ENCODE measurements at places on chromosomes 1 and 21. TPM values are rescaled to one million over a fixed set of nuclear protein-coding genes. Genes with fewer than 3 reads are reported as not detected.

Gene MAP1LC3C
- 1.2 TPM for total RNA-seq

Gene DNAH14
- total RNA-seq: 5.6 TPM

GRCh38 chr1:76279101-76279748 lies 204.7 kb downstream of the ST6GALNAC3 start:
- DNase-seq: no peak

- DNase-seq: no peak
Measured at GRCh38 chr1:236451796-236452373, 57.8 kb downstream of the EDARADD start.

DNA sequence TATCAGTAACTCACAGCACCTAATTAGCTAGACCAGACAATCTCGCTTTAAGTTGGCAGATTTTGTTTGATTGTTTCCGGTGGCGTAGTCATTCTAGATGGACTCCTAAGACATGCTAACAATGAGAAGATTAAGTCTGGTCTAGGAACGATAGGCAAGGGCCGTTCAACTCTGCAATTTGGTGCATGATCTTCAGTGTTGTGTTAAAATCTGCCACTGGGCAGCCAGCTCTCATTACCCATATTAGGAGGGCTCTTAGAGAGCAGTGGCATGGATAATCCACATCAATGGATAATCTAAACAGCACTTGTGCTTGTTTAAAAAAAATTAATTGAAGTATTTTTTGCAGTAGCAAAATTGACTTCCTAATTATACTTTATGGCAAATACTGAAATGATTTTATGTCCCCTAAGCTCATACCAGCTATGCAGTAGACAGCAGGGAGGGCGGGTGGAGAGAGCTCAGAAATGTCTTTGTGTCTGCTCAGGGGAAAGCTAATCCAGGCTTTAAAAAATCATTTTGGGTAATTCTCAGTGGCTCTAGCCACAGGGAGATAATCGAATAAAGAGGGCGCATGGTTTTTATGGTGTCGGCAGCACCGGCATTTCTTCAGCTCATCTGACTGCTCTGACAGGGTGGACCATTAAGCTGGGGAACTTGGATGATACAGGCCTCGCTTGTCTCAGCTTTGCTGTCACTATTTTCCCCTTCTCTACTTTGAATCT lies 48.5 kb upstream of the IKBKE start:
- no peak for DNase-seq

DNA sequence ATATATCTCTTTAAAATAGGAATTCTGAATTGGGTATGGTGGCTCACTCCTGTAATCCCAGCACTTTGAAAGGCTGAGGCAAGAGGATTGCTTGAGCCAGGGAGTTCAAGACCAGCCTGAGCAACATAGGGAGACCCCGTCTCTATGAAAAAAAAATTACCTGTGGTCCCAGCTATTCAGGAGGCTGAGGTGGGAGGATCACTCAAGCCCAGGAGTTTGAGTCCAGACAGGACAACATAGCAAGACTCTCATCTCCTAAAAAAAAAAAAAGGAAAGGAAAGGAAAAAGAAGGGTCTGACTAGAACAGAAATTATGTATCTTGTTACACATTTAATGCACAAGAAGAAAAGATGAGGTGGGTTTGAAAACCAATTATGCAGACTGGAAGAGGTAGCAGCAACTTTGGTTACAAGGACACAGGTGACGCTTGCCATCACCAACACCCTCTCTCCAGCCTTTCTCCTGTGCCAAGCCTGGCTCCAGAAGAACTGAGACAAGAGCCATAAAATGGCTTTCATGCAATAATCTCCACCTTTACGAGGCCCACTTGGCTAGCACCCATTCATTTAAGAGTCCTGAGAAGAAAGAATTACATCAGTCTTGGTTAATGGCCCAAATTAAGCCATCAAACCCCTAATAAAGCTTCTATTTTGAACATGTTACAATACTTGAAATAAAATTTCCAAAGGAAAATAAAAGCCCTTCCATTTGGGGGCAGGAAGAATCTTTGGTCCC lies 4.8 kb upstream of the SELENBP1 start:
- DNase-seq: no peak

DNA sequence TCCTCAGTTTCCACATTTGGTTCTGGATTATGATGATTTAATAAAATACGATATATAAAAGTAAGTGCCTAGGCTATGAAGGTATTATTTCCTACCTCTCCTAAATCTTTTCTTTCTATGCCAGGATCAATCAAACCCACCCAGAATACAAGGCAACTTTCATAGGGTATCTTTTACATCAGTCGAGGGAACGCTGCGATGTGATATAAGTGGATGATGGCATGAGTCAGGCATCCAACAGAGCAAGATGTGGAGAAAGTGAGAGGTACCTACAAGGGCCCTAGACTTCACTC lies 781 bp downstream of the TTLL7 start:
- DNase-seq: no peak

DNA sequence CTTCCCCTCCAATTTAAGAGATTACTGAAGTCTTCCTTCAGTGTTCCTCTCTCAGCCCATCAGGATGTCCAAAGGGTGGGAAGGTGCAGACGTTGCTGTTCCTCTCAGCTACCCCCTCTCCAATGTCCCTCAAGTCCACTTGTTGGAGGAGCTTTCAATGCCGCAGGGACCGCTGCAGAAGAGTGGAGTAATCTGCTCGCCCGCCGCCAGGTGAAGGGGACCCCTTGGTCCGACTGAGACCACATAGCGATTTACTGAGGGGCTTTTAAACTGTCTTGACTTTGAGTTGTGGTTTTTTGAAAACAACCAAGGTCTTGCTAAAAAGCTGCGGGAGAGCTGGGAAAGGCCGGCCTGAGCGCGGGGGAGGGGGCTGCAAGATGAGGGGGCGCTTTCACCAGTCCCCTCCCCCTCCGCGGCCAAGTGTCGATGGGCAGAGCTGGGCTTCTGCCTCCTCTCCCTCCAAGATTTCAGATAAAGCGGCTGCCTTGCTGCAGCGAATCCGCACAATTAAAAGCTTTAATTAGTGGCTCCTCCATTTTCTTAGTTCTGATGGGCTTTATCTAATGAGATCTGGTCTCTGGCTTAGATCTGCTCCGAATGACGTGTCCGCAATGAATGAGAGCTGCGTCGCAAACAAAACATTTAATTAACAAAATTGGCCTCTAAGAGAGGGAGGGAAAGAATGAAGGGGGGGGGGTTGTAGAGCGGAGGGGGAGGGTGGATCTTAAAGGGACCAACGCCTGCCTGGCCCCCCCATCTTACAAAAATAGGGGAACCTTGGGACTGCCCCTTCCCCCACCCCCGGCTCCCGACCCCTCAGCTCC lies 5.9 kb downstream of the LMO4 start:
- DNase-seq: no peak

- no peak for DNase-seq
Measured at GRCh38 chr1:192159014-192159413, 752 bp downstream of the RGS18 start.

DNA sequence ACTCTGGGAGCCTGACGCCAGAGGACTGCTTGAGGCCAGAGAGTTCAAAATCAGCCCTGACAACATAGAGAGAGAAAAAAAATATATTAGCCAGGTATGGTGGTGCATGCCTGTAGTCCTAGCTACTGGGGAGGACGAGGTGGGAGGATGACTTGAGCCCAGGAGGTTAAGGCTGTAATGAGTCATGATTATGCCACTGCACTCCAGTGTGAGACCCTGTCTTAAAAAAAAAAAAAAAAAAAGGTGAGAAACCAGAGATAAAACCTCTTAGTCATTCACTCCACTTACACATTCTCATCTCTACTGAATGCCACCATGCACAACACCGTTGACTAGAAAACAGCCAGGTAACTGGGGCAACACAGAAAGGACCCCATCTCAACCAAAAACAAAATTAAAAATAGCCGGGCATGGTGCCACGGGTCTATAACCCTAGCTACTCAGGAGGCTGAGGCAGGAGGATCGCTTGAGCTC lies 178.1 kb downstream of the SLC45A1 start:
- no peak for DNase-seq

DNA sequence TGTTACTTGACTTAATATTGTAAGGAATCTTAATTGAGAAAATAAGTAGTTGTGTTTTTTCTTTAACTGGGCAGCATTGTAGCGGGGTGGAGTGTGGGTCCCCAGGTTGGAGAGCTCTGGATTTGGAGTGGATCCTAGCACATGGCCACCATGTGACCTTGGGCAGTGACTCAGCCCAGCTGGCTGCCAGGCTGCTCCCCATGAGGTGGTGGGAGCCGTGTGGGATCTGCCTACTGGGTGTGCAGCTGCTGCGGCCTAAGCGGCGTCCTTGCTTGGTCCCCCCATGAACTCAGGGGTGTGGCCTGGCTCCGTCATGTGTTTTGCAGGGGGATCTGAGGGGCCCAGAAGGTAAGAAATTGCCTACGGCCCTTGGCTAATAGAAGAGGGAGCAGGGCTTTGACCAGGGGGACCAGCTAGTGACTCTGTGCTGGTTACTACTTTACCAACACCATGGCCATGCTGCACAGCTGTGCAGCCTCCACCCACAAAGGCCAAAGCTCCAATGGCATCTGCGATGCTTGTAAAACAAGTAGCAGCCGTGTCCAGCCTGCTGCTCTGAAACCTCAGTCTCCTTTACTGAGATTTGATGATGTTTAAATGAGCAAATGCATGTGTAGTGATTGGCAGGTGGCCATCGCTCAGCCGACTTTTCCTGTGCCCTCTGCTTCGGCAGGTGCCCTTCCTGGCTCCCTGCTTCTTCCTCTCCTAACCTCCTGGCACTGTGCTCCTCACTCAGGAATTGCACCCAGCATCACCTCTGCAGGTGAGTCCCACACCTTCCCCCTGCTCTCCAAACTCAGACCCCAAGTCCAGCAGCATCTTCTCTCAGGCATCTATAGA lies 68.3 kb downstream of the ADARB1 start:
- DNase-seq: no peak

DNA sequence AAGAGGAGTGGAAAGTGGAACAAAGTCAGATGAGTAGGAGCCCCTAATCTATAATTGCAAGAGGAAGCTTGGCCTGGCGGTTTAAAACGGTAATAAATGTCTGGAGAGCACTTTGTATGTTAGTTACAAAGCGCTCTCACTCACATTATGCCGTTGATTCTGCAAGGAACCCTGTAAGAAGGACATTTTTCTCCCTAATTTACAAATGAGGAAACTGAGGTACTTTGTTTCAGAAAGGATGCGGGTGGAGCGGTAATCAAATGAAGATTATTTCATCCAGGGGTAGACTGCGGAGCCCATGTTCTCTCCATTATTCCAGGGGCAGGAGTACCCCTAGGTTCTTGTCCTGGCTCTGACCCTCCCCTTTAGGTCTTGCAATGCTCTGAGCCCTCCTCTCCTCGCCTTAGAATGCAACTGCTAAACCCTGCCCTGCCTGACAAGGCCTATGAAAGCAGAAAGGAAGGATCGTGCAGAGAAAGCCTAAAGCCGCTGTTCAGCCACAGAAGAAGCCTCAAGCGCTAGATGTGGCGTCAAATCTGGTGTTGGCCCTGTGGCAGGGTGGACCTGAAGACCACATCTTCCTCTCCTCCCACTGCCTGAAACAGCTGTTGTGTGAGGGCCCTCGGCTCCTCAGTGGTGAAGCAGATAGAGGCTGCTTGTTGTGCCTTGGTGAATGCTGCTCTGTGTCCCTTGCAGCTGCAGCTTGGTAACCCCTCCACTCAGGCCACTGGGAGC lies 588 bp upstream of the PACC1 start:
- no peak for DNase-seq

GRCh38 chr21:15206514-15206913 lies 141.7 kb upstream of the NRIP1 start:
- DNase-seq: no peak

- DNase-seq: no peak
Measured at GRCh38 chr1:84892705-84893618, at the start of gene LPAR3. Gene LPAR3, minus strand, starts transcription at chr1:84893206. Its CDS starts 27,086 bp downstream, at chr1:84866120.

DNA sequence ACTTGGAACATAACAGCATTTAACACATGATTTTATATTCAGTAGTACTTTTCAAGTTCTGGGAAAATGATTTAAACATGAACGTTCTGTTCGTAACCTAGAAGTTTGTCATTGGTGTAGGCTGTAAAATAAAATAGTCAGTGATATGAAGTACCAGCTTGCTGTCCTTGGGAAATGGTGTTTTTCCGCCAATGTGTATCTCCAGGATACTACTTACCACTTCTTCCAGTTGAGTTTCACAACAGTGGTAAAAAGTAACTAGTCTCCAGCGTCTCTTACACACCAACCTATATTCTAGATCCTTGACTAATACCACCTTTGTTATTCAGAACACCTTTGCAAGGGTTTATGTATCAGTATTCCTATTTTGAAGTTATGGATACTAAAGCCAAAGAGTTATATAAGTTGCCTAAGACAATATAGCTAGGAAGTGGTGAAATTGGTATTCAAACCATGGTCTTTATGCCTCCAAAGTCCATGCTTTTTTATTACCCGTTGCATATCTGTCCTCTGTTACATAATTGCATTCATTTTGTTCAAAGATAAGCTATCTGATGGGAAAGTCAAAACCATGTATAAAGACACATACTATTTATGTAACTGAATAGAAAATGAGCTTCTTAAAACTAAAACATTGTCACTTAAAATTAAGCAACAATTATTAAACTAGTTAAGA lies 43.1 kb downstream of the HOOK1 start:
- no peak for DNase-seq

DNA sequence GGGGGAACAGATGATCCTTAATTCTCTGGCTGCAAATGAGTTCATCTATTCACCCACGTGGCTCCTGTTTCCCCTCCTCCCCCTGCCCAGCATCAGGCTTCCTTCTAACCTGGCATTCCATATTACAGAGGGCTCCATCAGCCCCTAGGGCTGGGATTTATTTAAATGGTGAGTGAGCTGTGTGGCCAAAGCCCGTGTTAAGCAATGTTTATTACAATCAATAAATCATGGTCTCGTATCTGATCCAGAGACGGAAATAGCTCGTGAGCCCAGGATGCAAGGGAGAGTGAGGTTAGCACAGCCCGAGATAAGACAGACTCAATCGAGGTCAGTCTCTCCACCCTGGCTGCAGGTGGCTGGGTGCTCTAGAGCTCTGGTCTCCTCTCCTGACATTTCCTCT lies 43.1 kb upstream of the IGSF21 start:
- DNase-seq: no peak

DNA sequence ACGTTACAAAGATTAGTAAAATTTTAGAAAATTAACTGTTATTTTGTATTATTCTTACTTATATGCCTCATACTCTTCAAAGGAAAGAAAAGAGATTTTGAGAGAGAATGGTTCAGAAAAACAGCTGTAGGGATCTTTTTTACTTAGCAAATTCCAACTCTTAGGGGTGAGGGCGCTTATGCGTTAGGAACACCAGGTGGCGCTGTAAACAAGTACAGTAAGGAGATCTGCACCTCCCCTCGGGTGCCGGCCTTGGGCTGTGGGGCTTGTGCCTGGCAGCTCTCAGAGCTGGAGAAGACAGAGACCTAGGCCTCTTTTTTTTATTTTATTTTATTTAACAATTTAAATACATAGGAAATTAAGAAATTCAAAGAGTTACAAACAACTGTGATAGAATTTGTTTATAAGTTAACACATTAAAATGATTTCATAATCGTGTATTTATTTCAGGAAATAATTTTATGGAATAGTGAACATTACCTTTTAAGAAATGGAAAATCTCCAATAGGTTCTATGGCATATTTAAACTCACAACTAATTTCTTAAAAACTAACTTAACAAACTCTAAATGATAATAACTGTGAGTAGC lies 32.6 kb downstream of the UTP25 start:
- no peak for DNase-seq
